ENCODE measurements at places on chromosomes 4 and X.

DNA sequence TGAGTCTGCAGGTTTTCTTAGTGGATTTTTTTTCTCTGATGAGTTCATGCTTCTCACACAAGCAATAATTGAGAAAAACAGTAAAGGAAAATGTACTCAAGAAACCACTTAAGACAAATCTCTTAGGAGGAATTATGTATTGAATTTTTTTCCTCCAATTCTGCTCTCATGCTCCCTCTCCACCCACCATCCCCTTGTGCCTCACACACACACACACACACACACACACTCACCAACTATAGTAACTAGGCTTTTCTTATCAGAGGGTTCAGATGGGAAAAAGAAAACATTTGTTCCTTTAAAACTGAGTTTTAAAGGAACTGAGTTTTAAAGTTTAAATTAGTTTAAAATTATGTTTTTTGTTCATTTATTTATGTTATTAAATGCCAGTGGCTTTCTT lies 47.0 kb upstream of the ANXA10 start:
- DNase-seq = no peak

- no peak for DNase-seq
These were observed 70.7 kb downstream of the DCAF8L2 start for GRCh38 chrX:27660878-27661277.

DNA sequence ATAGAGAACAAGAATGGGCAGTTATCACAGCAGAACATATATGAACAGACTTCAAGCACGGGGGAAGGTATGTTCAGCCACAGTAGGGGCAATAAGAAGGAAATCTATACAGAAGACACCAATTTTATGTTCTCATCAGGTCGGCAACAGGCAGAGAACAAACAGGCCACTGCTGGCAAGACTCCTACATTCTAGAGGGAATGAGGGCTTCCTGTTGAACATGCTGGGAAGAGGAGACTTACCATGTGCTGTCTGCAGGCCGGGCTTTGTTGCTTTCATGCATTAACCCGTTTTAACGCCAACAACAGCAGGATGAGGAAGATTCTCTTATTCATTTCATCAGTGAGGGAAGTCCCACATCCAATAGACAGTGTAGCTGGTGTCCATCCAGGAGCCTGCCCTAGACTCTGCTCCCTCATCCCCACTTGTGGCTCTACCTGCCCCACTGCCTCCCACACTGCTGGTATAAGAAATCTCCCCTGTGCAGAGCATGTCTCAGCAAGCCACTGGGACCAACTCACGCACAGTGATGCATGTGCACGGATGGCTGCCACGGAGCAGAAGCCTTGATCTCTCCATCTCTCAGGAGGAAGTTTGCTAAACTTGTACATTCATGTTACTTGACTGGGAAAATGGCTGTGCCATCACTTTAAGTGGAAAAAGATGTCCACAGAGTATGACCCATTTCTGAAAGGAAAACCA lies 84.5 kb downstream of the ACOX3 start:
- no peak for DNase-seq

DNA sequence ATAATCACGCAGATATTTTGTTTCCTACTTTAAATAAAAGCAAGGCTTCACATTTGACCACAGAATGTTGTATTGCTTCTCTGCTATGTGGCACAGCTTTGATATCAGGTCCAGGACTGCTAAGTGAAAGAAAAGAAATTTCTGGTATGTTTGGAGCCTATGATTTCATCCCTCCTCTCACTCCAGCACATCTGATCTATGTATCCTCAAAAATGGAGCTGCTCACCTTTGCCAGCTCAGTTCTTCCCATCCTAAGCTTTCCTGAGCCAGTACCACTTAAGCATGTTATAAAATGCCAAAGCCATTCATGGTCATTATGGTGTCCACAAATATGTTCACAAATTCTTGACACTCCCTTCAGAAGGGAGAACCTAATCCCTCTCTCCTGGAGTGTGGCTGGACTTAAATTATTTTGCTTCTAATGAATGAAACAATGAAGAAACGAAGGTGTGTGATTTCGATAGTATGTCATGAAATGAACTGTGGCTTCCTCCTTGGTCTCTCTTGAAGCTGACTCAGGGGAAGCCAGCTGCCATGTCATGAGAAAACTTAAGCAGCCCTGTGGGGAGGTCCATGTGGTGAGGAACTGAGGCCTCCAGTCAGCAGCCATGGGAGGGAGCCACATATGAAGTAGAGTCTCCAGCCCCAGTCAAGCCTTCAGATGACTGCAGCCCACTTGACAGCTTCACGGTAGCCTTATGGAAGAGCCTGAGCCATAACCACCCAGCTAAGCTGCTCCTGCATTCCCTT lies 207.7 kb downstream of the MGST2 start:
- no peak for DNase-seq

- no peak for DNase-seq
These were observed 37.1 kb upstream of the HERC6 start for GRCh38 chr4:88341227-88342192.

GRCh38 chrX:131306601-131307000 lies 17.5 kb upstream of the IGSF1 start:
- DNase-seq = no peak

DNA sequence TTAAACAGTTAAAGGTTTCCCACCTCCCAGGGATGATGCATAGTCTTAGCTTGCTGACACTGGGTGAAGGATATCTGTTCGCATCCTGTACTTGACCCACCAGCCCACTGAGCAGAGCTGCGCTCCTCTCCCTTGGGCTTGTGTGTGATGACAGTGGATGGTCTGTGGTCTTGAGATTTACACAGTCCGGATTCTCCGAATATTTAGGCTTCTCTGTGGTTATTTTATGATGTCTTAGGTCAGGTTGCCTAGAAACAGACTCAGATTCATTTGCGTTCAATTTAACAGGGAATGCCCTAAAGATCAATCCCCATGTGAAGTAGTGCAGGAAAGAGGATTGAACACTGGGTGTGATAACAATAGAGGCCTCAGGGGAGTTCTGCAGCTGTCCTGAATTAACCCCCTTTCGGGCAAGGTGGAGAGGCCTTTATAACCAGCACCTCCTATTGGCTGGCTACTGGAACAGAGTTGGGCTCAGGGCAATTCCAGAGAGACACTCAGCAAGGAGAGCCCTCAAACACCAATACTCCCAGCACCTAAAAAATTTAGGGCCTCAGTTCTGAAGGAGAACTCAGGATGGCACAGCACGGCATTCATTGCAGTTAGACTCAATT lies 653.2 kb upstream of the GALNT7 start:
- no peak for DNase-seq

DNA sequence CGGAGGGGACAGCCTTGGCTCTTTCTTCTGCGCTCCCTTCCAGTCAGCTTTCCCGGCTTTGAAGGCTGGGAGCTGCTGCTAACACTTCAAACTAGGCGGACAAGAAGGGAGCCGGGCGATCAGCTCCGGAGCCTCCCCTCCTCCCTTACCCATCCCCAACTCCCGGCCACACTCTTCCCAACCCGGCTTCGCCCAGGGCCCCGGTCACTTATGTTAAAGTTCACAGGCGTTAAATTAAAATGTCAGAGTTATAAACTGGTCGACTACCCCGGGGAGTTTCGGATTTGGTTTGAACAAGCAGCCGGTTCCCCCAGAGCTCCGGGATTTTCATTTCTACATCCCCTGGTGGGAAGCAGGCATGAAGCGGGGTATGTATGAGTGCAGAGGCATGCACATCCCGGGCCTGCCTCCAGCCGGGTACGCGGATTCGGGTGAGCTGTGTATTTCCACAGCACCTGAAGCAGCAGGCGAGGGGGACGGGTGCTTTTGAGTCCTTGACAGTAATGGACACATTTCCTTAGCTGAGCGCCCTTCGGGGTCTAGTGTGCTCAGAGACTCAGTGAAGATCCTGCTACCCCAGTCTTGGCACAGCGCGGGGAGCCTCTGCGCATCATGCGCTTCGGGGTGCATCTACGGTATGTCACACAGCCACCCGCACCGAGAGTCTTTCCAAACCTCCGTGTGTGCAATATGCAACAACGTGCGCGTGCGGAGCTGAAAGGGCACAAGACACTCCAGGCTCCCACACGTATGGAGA lies 880 bp downstream of the UNC5C start:
- DNase-seq = peak; percentile 25

GRCh38 chr4:147693218-147693617 lies 9.3 kb upstream of the PRMT9 start:
- no peak for DNase-seq

GRCh38 chrX:50618788-50619558 lies 148.3 kb upstream of the DGKK start:
- DNase-seq = no peak

DNA sequence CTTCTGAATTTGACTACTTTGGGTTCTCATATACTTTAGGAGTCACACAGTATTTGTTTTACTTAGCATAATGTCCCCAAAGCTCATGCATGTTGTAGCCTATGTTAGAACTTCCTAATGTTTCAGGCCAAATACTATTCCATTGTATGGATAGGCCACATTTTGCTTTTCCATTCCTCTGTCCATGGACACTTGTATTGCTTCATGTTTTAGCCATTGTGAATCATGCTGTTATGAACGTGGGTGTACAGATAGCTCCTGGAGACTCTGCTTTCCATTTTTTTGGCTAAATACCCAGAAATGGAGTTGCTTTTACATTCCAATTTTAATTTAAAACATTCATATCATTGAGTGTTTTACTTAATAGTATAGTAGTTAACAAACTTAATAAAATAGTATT lies 54.5 kb downstream of the HTT start:
- no peak for DNase-seq
